Activated CD4-positive, alpha-beta T cell treated with anti-CD3 and anti-CD28 coated beads, Interleukin-2, amount 10 ng/mL, durations not matched to agents 24 days and 14 days (primary cell): ENCODE measurements at places on chromosomes 2 and 18. TPM values are rescaled to one million over a fixed set of nuclear protein-coding genes. Genes with fewer than 3 reads are reported as not detected.

The CTAGE1 gene
- not detected in 2 replicates for total RNA-seq

The GRP gene
- total RNA-seq: not detected in 2 replicates

The DYNC2LI1 gene
- 9.8 and 10.8 TPM in 2 replicates for total RNA-seq

The SLC14A1 gene
- total RNA-seq: 0.86 and 0.97 TPM in 2 replicates

The IMPA2 gene
- total RNA-seq: 18.8 and 20.1 TPM in 2 replicates

The GNAL gene
- total RNA-seq: 0.36 and 0.40 TPM in 2 replicates

The CHRNA1 gene
- total RNA-seq: not detected in 2 replicates

The AGXT gene
- total RNA-seq: not detected in 2 replicates

The ALPI gene
- total RNA-seq: not detected in 2 replicates

The RELCH gene
- total RNA-seq: 30.6 and 31.1 TPM in 2 replicates

The MEMO1 gene
- 64.0 and 65.8 TPM in 2 replicates for total RNA-seq

The PDE11A gene
- total RNA-seq: not detected in 2 replicates

The DUSP2 gene
- 436 and 445 TPM in 2 replicates for total RNA-seq

The AFTPH gene
- 39.1 and 39.6 TPM in 2 replicates for total RNA-seq

The RGPD3 gene
- 0.21 TPM in 2 replicates for total RNA-seq

The RBM45 gene
- total RNA-seq: 16.8 and 22.8 TPM in 2 replicates

The ANKRD44 gene
- total RNA-seq: 130 and 147 TPM in 2 replicates
